ENCODE measurements at places on chromosomes 2 and 18. TPM values are rescaled to one million over a fixed set of nuclear protein-coding genes. Genes with fewer than 3 reads are reported as not detected.

CAPN14 gene
- total RNA-seq, result not detected

ZDBF2 gene
- total RNA-seq, result 14.7 TPM

DNA sequence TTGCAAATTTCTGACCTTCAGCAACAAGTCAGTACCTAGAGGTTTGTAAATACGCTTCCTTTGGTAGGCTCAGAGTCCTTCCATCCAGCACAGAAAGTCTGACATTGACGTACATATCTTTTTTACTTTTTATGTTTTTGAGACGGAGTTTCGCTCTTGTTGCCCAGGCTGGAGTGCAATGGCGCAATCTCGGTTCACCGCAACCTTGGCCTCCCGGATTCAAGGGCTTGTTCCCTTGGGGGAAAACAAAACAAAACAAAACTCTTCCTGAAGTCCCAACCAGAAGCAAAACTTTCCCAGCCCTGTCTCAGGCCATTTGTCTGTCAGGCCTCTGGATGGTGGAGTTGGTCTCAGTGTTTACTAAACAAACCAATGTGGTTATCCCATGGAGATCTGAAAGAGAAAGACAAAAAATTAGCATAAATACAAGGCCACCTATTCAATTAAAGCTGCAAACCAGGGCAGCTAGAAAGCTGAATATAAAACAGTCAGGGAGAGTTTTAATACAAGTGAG is 29.6 kb upstream of the ATL2 start:
- DNase-seq, result no peak

DNA sequence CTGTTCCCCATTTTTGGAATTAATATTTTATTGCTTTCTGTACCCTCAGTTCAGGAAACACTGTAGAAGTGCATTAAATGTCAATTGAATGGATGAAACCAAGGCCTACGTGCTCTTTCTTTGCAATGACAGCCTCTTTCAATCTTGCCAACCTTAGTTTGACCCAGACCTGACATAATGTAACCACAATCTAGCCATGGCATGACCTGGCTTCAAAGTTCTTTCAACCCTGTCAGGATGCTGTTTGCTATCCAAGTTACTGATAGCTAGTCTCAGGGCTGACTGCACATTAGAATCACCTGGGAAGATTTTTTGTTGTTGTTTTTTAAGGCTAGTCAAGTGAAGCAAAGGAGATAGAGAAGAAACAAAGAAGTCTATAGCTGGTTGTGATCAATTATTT is 190.9 kb upstream of the PKDCC start:
- DNase-seq, result no peak

GRCh38 chr2:132009874-132010521 is 151.8 kb downstream of the ANKRD30BL start:
- DNase-seq, result no peak

- no peak for DNase-seq
Observed at GRCh38 chr2:188196343-188197008, 95.2 kb upstream of the GULP1 start.

DNA sequence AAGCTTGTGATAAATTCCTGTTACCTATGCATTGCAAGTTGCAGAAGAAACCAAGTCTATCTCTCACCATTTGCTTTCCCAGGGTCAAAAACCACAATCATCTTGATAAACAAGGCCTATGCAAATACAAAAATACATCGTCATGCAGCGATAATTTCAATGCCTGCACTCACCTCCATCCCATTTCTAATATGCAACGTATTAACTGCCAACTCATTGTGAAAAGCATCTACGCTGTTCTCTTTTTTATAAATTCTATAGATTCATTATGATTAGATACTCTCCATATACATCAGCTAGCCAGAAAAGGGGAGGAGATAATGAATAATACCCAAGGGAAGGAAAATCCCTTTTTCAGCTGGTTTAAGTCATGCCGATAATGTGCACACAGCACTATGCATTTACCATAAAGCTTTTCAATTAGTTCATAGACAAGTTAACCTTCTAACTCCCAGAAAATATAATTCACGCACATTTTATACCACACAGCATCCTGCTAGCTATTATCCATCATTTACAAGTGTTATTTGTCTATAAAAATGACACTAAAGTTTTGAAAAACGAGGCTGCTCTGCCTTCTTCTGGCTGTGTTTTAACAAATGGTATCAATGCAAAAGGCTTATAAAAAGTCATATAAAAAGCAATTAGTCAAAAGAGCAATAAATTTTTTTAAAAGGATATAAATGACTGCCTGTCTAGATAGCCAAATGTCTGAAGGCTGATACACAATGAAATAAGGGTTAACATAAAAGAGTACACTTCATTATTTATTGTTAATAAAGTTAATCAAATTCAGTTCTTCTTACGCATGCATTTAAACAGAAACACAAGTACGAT is 77.6 kb downstream of the AFF3 start:
- no peak for DNase-seq

DNA sequence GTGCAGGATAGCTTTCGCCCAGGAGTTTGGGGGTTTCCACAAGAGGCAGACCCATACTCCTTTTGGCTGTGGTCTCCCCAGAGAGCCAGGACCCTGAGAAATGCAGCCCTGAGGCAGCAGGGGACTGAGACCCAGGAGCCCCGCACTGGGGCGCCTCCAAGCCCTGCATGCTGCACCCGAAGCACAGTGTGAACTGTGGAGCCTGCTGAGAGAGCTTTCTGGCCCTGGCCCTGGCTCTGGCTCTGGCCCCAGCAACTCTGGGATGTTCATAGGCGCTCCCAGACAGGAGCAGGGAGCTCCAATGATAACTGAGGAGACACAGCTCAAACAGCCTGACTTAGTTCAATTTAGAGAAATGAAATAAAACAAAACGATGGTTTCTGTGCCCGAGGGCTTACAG is 96.4 kb upstream of the TEX51 start:
- DNase-seq, result no peak

- DNase-seq, result no peak
Observed at GRCh38 chr2:190979906-190980629, 33.9 kb downstream of the STAT1 start.

- no peak for DNase-seq
Observed at GRCh38 chr2:123165616-123166015, 859.5 kb upstream of the CNTNAP5 start.

GRCh38 chr2:241982706-241983570 is 113.4 kb downstream of the RTP5 start:
- DNase-seq, result no peak

- DNase-seq, result no peak
Observed at GRCh38 chr18:7890075-7890474, 323.0 kb downstream of the PTPRM start.

GRCh38 chr2:233411162-233411561 is 56.9 kb downstream of the DGKD start:
- DNase-seq, result no peak

DNA sequence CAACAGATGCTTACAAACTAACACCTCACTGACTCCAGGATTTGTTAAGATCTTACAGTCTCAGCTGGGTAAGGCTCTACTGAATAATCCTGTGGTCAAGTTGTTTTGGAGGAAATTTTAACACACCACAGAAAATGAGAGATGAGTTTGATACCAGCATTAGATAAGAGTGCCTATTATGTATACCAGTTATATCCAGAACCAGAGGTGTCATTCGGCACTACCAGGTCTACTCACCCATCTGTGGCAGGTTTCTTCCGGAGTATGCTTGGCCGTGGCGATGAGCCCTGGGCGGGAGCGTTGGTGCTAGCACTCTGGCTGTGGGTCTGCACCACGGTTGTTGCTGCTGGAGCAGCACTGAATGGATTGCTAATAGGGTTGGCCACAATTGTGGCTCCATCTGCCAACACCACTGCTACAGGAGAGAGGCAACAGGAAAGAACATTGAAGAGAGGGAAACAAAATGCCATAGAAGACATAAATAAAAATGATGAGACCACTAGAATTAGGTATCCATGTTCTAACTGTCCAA is 41.2 kb downstream of the SAP130 start:
- DNase-seq, result no peak

DNA sequence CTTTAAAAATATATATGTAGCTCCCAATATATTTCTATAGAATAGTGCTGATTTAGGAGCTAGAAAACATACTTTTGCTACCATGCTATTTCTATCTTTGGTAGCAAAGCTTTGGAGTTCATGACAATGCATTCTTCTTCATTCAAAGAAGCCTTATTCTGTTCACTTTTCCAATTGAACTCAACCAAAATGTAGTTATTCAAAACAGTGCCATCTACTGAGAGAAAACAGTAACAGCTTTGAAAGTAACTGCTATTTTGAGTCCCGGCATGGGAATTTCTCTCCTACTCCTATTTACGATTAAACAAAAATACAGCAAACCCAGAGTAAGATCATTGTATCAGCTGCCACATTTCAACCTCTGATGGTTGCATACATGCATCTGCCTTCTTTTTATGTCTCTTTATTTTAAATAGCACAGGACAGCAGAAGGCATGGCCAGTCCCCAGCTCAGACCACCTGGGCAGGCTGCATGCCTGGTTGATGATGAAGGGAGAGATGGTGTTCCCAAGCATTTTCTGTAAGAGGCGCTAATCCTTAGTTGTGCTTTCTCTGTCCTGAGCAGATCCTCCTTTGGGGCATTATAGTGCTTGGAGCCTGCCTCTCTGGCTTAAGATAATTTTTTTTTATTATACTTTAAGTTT is 69.7 kb upstream of the SULT1C3 start:
- peak; percentile 9 for DNase-seq
